Pulmonary artery endothelial cell (primary cell): ENCODE measurements at places on chromosomes 3 and 15. TPM values are rescaled to one million over a fixed set of nuclear protein-coding genes. Genes with fewer than 3 reads are reported as not detected.

The SRGAP3 gene
- 0.13 TPM in 1 of 2 replicates, not detected in the other for total RNA-seq

The CTXN2 gene
- total RNA-seq: under 0.01 TPM in 1 of 2 replicates, not detected in the other

The CALML4 gene
- 2.9 and 3.0 TPM in 2 replicates for total RNA-seq

The RAD51 gene
- total RNA-seq: 9.2 and 12.9 TPM in 2 replicates

The SIDT1 gene
- total RNA-seq: not detected in 2 replicates

The SLC28A2 gene
- total RNA-seq: not detected in 2 replicates

The CCR4 gene
- 0.21 TPM in 1 of 2 replicates, not detected in the other for total RNA-seq

The HCN4 gene
- total RNA-seq: not detected in 2 replicates

The IL17RD gene
- 1.5 and 1.8 TPM in 2 replicates for total RNA-seq

The MYO5A gene
- total RNA-seq: 155 and 183 TPM in 2 replicates

The MYNN gene
- 20.2 and 23.5 TPM in 2 replicates for total RNA-seq

The LSAMP gene
- 0.07 TPM in 1 of 2 replicates, not detected in the other for total RNA-seq

The NOP10 gene
- 186 and 277 TPM in 2 replicates for total RNA-seq

The EIF3J gene
- total RNA-seq: 49.5 and 74.3 TPM in 2 replicates

The LACTB gene
- total RNA-seq: 22.4 and 33.2 TPM in 2 replicates

The MYLK gene
- 14.9 and 24.3 TPM in 2 replicates for total RNA-seq

The GP5 gene
- total RNA-seq: 0.07 TPM in 2 replicates

The RPS27L gene
- total RNA-seq: 439 and 505 TPM in 2 replicates

The B3GALNT1 gene
- 38.7 and 41.2 TPM in 2 replicates for total RNA-seq

The EFCAB12 gene
- under 0.01 TPM in 1 of 2 replicates, not detected in the other for total RNA-seq

The PTX3 gene
- total RNA-seq: 1,084 and 1,117 TPM in 2 replicates

The REC114 gene
- total RNA-seq: not detected in 2 replicates

The KLHL40 gene
- total RNA-seq: not detected in 2 replicates

The ATP10A gene
- not detected in 2 replicates for total RNA-seq

The CLRN1 gene
- not detected in 2 replicates for total RNA-seq

The RBMS3 gene
- total RNA-seq: 49.5 and 56.3 TPM in 2 replicates

The GSK3B gene
- total RNA-seq: 43.7 and 47.7 TPM in 2 replicates

The C3orf80 gene
- 0.04 and 0.07 TPM in 2 replicates for total RNA-seq

The OXTR gene
- 0.07 and 0.28 TPM in 2 replicates for total RNA-seq

The AHSG gene
- total RNA-seq: not detected in 2 replicates

The TM4SF4 gene
- not detected in 2 replicates for total RNA-seq

The GPR171 gene
- not detected in 2 replicates for total RNA-seq

The CLDN16 gene
- 0.04 TPM in 1 of 2 replicates, not detected in the other for total RNA-seq

The COL8A1 gene
- total RNA-seq: 251 and 873 TPM in 2 replicates

The FBN1 gene
- total RNA-seq: 70.3 and 119 TPM in 2 replicates

The IL5RA gene
- not detected in 2 replicates for total RNA-seq

The DENND6A gene
- 17.5 and 23.6 TPM in 2 replicates for total RNA-seq

The C3orf20 gene
- not detected in 2 replicates for total RNA-seq

The SYNM gene
- 5.9 and 10.2 TPM in 2 replicates for total RNA-seq

The SCN11A gene
- 0.07 TPM in 1 of 2 replicates, not detected in the other for total RNA-seq

The C3orf85 gene
- not detected in 2 replicates for total RNA-seq

The CD86 gene
- not detected in 2 replicates for total RNA-seq

The MED12L gene
- total RNA-seq: 0.11 and 0.20 TPM in 2 replicates

The P2RY1 gene
- 2.4 and 3.5 TPM in 2 replicates for total RNA-seq

The NR2E3 gene
- total RNA-seq: 0.11 TPM in 1 of 2 replicates, not detected in the other

The SECISBP2L gene
- total RNA-seq: 20.7 and 32.1 TPM in 2 replicates

The AADACL2 gene
- not detected in 2 replicates for total RNA-seq

The ENTPD3 gene
- 0.07 TPM in 1 of 2 replicates, not detected in the other for total RNA-seq

The TERC gene
- total RNA-seq: 70.7 and 108 TPM in 2 replicates

The EDC3 gene
- 14.3 and 21.1 TPM in 2 replicates for total RNA-seq

The ZMYND10 gene
- total RNA-seq: 0.13 and 0.35 TPM in 2 replicates

The ADGRG7 gene
- not detected in 2 replicates for total RNA-seq

The ADCY5 gene
- total RNA-seq: 0.07 and 0.28 TPM in 2 replicates

The SLC2A2 gene
- total RNA-seq: not detected in 2 replicates

The GPR62 gene
- total RNA-seq: 0.07 TPM in 2 replicates

The DVL3 gene
- 21.2 and 30.0 TPM in 2 replicates for total RNA-seq
